ENCODE measurements at places on chromosomes 12 and 14.

DNA sequence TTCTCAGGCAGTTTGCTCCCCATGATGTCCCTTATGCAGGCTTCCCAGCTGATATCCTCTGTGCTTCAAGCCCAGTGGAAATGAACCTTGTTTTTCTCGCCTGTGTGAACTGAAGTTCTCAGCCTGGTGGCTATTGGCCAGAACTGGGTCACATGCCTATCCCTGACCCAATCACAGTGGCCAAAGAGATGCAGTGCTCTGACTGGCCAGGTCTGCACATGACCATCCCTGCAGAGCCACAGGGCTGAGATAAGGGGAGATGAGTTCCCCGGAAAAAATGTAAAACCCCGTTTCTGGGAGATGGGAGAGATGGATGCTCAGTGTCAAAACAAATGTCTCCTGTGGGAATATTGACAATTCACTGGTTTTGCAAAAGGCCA is 34.7 kb upstream of the FZD10 start:
- DNase-seq: no peak

DNA sequence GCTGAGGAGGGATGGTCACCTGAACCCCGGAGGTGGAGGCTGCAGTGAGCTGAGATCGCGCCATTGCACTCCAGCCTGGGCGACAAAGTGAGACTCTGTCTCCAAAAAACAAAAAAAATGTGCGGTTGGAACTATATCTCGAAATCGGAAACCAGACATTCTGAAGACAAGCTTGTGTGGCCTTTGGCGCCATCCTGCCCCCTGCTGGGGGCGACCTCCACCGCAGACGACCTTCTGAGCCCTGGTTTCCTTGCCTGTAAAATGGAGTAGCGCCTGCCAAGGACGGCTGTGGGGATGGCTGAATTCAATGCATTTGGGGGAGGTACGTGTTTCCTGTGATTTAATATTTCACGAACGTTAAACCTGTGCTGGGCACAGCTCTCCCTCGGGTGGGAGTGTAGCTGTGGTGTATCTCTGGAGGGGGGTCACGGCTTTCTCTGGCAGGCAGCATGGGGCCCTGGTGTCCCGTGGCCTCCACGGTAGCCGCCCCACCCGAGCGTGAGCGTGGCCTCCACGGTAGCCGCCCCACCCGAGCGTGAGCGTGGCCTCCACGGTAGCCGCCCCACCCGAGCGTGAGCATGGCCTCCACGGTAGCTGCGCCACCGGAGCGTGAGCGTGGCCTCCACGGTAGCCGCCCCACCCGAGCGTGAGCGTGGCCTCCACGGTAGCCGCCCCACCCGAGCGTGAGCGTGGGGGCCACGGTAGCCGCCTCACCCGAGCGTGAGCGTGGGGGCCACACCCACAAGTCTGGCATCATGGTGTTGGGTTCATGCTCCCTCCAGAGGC is 55.3 kb downstream of the LRCOL1 start:
- DNase-seq: no peak

- DNase-seq: no peak
Measured at GRCh38 chr12:64419696-64420095, 15.5 kb downstream of the XPOT start.

DNA sequence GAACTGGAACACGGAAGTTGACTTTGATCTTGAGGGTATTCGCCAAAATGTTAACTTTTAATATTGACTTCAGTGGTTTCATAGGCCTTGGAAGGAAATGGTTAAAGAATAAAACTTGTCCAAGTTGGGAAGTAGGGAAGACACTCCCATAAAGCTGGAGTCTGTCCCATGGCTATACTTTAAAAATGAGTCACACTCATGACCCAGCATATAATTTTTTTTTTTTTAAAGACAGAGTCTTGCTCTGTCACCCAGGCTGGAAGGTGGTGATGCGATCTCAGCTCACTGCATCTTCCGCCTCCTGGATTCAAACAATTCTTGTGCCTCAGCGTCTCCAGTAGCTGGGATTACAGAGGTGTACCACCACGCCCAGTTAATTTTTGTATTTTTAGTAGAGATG is 19.6 kb downstream of the TMPRSS12 start:
- DNase-seq: no peak

DNA sequence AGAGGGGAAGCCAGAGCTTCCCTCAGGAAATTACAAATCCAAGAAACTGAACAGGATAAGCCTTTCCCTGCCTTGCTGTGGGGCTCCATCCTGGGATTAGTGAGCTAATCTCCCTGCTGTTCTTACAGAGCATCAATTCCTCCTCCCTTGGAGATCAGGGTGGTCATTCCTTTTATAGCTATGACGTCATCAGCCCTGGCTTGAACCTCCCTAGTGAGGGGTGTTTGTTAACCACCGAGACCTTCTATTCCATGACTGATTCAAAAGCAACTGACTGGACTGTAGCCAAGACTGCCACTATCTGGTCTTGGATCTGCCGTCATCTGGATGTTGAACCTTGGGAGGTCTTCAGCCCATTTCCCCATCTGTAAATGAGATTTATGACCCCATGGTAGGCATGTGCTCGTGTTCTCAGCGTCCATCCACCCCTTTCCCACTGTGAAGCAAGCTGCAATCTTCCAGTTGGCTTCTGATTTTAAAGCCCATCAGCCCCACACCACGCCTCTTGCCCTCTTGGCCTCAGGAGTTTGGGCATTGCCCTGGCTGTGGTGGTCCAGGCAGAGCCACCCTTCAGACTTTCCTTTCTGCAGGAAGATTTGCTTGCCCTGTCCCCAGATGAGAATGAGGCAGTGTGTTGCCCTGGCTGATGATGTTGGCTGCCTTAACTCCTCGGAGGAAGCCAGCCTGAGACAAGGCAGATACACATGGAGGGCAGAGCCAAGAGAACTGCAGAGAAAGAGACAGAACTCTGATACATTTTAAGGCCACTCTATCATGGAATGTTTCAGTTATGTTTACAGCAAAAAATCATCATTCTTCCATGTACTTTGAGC is 59.6 kb upstream of the ACTN1 start:
- no peak for DNase-seq

- DNase-seq: no peak
Measured at GRCh38 chr12:57169969-57170368, 22.6 kb upstream of the LRP1-AS start.

DNA sequence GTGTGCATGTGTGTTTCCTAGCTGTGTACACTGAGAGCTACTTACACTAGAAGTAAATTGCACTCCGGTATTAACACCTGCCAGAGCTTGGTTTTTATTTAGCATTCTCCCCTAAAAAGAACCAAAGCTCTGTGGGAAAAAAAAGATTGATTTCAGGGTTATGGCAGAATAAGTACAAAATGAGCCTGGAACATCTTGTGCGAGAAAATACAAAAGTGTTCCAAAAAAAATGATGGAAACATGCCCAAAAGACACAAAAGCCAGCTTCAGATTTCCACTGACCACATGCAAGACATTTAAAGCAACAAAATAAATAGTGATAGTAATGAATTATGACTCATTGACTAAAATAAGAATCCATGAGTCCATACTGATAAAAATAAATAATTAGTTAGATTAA is 188.3 kb downstream of the GXYLT1 start:
- DNase-seq: no peak

GRCh38 chr12:61521258-61521657 is 738.9 kb upstream of the USP15 start:
- no peak for DNase-seq

DNA sequence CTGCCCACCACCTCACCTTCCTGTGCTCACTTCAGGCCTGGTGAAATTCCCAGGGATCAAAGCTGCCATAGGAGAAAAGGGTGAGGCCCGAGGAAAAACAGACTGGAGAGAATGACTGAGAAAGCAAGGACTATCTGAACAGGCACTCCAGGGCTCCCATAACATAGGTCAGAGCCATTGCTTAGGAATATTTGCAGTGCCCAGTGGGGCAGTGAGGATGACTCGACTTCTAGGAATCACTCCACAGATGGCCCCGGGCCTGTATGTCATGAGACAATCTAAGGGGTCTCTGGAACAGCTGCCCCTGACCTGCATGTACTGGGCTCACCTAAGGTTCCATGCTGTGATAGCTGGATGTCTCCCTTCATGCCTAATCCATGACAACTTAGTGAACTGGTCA is 51.6 kb downstream of the GPHB5 start:
- no peak for DNase-seq

GRCh38 chr12:50351120-50352043 is 45.0 kb downstream of the FAM186A start:
- DNase-seq: no peak

- DNase-seq: no peak
Measured at GRCh38 chr12:5033883-5034282, 9.8 kb upstream of the KCNA5 start.

All from NCI-H1436 treated with DMSO at 0.1 percent for 48 hours (cell line).